ENCODE measurements at places on chromosomes 2 and 18.

DNA sequence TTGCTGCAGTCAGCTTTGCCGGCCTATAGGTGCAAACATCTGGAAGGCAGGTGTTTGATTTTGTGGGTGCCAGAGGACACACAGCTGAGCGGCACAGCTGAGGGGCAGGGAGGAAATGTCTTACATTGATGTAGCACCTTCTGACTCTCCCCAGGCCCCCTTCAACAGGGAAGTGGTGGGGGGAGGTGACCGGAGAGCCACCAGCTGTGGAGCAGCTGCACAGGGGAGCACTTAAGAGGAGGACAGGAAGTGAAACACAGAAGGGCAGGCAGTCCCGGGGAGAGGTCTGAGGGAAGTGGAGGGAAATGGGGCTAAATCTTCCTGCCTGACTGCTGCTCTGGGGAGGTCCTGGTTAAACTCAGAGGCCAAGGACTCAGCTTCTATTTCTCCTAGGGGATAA is 409.1 kb downstream of the TNS1 start:
- peak; percentile 9 for DNase-seq

- DNase-seq, result no peak
Observed at GRCh38 chr18:70292628-70293027, 3.8 kb downstream of the SOCS6 start.

DNA sequence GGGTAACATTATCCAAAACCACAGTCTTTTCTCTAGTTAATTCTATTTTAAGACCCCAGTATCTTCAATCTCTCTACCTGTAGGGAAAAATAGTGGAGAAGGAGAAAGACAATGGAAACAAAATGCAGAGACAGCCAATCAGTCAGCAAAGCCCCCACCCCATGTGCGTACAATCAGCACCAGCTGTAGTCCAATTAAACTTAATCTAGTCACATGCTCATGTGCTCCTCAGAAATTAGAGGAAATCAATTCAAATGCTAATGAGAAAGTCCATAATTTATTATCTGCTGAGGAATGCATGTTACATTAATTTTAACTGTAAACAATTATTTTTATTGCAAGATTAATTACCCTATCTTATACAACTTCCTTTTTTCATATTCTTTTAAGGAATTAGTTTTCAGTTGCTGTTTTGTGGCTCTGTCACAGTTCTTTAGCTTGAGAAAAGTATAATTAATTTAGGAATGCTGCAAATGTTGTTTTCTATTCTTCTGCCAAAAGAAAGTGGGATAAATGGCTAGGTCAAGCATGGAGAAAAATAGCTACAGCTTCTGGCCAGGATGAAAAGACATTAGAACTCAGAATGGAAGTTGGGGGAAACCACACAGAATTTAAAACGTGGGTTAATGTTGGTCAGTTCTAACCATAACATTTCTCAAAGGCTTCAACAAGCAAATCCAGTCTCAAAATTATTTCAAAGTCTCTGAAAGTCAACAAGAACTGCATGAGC is 232.4 kb upstream of the HNRNPA3 start:
- DNase-seq, result no peak

DNA sequence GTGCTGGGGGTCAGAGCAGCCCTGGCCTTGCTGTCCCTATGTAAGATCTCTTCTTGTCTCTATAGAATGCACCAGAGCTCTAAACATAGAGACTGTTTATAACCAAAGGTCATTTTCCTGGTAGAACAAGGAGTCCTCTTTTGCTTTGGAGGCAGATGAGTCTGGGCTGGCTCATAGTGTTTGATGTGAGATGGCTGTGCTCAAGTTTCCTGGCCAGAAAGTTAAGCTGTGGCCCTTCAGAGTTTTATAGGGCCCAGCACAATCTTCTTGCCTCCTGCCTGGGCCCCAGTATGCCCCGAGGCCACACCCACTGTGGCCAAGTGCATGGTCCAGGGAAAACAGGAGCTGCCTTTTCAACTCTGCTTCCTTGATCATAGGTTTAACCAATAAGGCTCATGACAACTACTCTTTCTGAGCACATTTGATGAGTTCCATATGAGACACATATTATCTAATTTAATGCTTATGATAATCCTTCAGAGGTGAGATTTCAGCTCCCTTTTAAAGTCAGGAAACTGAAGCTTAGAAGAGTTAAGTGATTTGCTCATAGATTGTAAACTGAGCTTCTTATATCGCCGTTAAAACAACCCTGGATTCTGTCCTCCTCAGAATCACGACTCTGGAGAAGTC is 66.3 kb downstream of the MYCN start:
- DNase-seq, result no peak

Data from iPS DF 19.7 (cell line).